NCI-H1092 treated with DMSO at 0.1 percent for 48 hours (cell line): ENCODE measurements at places on chromosomes 1 and 21.

GRCh38 chr21:41786509-41786987 lies 19.7 kb upstream of the RIPK4 start:
- no peak for DNase-seq

GRCh38 chr1:216914974-216915373 lies 191.7 kb upstream of the ESRRG start:
- DNase-seq: no peak

- DNase-seq: no peak
These were observed 161.4 kb downstream of the DAB1 start for GRCh38 chr1:57262472-57262871.

- no peak for DNase-seq
These were observed 15.4 kb downstream of the TMED5 start for GRCh38 chr1:93164816-93165215.

DNA sequence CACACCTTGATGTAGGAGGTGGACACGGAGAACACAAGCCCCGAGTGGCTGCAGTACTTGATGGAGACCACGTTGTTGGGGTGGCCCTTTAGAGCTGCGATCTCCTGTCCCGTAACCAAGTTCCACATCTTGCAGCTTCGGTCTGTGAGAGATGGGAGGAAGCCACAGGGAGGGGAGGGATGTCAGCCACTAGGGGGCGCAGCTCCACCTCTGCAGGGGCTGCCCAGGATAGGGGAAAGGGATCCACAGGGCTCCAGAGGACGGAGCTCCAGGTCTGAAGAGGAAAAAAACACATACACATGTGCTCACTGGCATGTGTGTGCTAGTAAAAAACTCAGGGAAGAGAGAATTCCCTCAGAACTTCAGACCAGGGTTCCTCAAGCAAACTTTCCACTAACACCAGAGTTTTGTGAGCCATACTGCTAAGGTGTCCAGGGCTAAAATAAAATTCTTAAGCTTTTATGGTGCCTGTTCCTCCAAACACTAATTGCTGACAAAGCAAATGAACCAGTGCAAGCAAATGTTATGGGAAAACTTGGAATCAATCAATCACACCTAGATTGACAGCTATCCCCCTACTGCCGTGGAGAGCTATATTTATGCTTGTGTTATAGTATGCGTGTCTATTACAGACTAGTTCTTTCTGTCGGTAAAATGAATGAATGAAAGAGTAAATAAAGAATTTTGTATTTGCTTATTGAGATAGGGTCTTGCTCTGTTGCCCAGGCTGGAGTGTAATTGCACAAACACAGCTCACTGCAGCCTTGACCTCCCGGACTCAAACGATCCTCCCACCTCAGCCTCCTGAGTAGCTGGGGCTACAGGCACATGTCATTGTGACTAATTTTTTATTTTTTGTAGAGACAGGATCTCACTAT lies 43.7 kb downstream of the KIF21B start:
- peak; percentile 75 for DNase-seq

DNA sequence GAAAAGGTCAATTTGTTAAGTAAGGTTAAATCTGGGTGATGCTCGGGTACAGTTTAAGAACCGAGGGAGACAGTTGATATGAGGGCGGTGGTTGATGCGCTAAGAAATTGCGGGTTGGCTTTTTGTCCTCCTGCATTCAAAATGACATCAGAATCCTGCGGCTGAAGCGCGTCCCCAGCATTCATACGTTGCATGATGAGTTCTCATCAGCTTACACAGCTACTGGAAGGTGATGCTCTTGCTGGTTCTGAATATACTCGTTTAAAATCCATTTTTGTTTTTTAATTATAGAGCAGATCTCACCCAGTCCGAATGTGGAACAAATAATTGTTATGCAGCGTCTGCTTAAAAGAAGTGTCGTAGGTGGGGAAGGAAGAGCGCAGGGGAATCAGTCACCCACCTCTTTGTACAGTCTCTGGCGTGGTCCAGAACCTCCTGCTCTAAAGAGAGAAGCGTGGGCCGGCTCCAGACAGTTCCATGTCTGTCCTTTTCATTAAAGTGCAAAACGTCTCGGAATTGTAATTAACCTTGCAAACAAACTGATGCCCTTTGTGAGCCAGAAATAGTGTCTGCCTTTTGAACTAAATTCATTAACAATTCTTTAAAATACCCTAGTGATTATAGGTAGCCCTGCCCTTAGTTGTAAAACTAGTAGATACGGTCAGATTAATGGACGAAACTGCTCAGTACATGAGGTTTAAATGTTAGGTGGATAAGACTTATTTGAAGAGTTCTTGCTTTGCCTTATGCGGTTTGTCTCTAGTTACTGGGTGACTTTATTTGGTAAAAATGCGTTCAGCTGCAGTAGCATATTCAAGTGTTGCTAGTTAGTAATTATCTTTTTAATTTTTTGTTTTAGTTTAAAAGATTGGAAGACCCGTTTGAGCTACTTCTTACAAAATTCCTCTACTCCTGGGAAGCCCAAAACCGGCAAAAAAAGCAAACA lies 741 bp downstream of the RGS2 start:
- peak; percentile 87 for DNase-seq

DNA sequence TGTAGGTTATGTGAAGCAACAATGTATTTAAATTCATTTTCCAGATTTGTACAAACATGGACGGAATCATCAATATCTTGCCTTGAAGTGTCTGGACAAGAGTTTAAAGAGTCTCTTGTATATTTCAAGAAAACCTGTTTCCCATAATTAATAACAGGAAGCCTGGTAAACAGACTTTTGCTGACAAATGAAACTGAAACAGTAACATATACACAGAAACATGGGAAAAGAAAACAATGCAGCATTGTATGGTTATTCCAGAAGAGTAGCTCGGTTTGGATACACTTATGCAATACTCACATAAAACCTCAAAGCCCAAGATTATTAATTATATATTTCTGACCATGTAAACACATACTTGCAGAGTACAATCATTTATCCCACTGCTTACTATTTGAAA lies 265.5 kb downstream of the PTPRC start:
- DNase-seq: no peak

GRCh38 chr1:18962855-18963737 lies 6.6 kb upstream of the IFFO2 start:
- no peak for DNase-seq

GRCh38 chr1:23756676-23757075 lies 13.4 kb downstream of the ELOA start:
- no peak for DNase-seq

DNA sequence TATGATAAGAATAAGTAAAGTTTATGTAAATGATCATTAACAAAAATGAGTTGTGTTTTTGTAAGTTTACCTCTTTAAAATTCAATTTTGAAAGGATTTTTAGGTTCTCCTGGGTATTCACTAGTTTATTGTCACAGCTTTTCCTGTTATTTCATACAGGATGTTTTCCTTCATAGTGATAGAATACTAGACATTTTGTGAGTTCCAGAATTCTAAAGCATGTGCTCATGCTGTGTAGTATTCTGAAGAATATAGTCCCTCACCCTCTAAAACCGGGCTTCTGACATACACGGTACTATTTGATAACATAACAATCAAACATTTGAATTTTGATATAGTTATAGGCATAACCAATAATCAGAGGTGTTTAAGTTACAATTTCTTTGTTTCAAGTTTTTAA lies 10.7 kb downstream of the LRRC8C start:
- no peak for DNase-seq

DNA sequence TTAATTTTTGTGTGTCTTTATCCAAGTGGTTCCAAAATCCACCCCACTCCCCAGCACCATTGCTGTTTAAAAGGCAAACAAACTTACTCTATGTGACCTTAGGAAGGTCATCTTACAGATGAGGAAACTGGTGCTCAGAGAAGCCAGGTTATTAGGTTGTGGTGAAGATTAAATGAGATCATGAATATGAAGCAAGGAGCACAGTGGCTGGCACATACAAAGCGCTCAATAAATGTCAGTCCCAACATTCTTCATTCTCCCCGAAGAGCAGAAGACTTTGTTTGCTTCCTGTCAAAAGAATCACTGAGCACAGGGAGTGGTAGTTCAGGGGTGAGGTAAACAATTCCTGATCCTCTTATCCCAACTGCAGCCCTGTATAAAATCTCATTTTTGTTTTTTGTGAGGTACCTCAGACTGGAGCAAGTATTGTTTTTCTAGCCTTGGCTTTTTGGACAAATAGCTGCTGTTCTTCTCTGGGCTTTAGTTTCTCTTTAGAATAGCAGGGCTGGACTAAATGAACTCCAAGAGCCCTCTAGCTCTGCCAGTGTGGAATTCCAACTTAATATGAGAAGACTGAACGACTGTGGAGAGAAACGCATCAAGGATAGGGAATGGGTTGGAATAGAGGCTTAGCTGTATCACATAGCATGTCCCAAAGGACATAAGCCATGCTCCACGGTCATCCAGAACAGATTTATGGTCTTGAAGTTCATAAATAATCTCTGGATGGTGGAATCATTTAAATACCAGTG lies 455.3 kb upstream of the USP24 start:
- no peak for DNase-seq

DNA sequence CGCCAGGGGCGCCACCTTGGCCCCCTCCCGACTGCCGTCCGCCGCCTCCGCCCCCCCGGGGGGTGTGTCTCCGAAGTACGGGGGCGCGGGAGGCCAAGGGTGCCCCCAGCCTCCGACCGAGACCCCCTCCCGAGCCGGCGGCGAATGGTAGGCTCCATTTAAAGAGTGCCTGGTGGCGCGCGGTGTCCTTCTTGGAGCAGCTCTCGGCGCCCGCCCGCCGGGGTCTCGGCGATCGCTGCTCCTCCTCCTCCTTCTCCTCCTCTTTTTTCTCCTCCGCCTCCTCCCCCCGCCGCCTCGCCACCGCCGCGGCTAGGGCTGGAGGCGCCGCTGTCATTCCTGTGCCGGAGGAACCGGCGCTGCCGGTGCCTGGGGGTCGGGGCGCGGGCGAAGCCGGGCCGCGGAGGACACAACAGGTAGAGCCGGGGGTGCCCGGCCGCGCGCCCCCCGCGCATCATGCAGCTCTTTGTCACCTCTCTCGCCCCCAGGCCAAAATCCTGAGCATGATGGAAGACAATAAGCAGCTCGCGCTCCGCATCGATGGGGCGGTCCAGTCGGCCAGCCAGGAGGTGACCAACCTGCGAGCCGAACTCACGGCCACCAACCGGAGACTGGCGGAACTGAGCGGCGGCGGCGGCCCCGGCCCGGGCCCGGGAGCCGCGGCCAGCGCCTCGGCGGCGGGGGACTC lies at the start of gene KAZN:
Gene KAZN, plus strand, starts transcription at position 188 of the 685 bp plus-strand sequence.
- DNase-seq: peak; percentile 74

DNA sequence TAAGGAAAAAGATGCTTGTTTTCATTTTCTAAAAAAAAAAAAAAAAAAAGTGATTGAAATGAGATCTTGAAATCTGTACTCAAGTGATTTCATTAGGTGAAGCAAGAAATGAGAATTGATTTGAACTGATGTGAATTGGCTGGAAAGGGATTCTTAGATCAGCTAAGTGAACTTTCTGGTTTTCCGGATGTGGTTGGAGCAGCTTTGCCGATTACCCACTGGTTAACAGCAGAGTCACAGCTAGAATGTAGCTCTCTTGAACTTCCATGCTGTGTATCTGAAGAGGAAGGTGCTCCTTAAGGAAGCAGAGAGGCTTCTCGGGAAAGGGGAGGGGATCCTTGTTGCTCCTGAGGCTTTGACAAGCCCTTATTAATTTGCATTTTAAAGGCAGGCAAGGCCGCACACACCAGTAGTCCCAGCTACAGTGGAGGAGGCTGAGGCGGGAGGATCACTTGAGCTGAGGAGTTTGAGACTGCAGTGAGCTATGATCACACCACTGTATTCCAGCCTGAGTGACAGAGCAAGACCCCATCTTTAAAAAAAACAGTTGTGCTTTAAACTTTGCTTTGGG lies 28.7 kb upstream of the PWP2 start:
- DNase-seq: no peak

DNA sequence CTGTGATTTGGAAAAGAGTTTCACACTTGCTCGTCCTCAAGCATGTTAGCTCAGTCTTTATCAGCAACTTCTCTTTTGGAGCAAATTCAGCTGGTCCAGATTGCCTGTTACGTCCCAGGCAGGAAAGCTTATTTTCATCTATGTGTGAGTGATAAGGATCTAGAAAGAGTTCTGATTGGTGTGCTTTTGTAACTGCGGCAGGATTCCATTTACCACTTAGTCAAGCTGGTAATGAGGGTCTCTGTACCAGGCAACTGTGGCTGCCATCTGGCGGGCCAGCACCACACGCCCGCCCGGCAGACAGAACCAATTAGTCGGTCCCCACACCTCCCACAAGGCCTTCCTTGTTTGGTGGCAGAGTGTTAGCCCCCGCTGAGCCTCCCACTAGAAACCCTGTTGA lies 21.0 kb downstream of the C1orf87 start:
- no peak for DNase-seq

- peak; percentile 78 for DNase-seq
These were observed 10.6 kb downstream of the AVPR1B start for GRCh38 chr1:206106328-206107167.

DNA sequence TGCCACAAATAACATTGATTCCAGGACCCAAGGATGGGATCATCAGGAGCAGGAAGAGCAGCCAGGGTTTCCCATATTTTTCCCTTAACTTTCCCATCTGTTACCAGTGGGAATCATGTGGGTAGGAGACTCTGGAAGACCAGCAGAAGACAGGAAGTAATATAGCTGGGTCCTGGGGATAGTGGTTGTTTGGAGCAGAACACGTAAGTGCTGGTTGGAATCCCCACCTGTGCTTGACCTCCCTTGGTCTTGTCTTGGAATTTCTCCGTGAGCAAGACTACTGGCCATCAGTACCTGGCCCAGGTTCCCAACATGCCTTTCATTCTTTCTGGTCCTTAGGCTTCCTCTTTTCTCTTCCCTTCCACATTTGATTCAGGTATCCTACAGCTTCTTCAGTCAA lies 20.9 kb upstream of the SLC27A3 start:
- no peak for DNase-seq

- DNase-seq: no peak
These were observed 18.6 kb upstream of the GBP5 start for GRCh38 chr1:89291276-89291675.

DNA sequence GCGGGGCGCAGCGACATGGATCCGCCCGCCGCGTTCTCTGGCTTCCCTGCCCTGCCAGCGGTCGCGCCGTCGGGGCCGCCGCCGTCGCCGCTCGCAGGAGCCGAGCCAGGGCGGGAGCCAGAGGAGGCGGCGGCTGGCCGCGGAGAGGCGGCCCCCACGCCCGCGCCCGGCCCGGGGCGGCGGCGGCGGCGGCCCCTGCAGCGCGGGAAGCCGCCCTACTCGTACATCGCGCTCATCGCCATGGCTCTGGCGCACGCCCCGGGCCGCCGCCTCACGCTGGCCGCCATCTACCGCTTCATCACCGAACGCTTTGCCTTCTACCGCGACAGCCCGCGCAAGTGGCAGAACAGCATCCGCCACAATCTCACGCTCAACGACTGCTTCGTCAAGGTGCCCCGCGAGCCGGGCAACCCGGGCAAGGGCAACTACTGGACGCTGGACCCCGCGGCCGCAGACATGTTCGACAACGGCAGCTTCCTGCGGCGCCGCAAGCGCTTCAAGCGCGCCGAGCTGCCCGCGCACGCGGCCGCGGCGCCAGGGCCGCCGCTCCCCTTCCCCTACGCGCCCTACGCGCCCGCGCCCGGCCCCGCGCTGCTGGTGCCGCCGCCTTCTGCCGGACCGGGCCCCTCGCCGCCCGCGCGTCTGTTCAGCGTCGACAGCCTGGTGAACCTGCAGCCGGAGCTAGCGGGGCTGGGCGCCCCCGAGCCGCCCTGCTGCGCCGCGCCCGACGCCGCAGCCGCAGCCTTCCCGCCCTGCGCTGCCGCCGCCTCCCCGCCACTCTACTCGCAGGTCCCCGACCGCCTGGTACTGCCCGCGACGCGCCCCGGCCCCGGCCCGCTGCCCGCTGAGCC lies 459 bp downstream of the FOXE3 start:
- DNase-seq: peak; percentile 12

- no peak for DNase-seq
These were observed 125.1 kb upstream of the KCND3 start for GRCh38 chr1:112114540-112114939.

GRCh38 chr1:167223144-167224103 lies 2.7 kb downstream of the POU2F1 start:
- DNase-seq: no peak
